ENCODE measurements at places on chromosomes 2 and 18.

DNA sequence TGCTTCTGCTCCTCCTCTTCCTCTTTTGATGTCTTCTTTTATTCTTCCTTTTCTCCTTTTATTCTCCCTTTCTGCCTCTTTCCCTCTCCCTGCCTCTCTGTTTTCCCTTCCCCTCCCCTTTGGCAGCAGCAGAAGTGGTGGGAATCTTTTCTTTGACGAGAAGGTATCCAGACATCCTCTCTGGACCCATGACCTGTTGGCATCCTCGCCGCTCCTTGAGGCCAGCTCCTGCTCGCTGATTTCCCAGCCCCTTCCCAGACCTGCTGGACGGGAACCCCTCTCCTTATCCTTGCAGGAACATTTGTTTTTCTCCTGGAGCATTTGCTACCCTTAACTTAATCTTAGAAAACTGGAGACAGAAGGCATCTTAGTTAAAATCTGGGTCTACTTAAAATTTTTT is 130.5 kb downstream of the LPIN1 start:
- DNase-seq: no peak

GRCh38 chr2:60839126-60839813 is 42.1 kb upstream of the REL start:
- DNase-seq: no peak

DNA sequence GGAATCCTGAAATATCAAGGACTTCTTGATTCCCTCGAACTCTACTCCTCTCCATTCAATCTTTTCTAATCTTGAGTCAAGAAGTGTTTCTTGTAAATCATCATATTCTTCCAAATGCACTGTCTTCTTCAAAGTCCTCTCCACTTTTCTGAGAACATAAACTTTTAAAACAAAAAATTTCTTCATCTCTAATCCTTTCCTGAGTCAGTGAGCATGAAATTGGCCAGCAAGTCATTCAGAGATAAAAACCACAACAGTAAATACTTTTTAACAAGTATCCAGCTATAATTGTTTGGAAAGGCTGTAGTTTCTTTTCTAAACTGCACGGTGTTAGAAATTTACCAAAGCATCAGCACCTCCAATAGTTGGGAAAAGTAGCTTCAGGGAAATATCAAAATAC is 312.6 kb upstream of the GALNT5 start:
- DNase-seq: no peak

GRCh38 chr2:37396890-37397565 is 52.6 kb downstream of the QPCT start:
- no peak for DNase-seq

GRCh38 chr2:50004667-50005066 is 850.4 kb upstream of the FSHR start:
- no peak for DNase-seq

GRCh38 chr2:133748007-133748700 is 179.9 kb upstream of the NCKAP5 start:
- DNase-seq: no peak

DNA sequence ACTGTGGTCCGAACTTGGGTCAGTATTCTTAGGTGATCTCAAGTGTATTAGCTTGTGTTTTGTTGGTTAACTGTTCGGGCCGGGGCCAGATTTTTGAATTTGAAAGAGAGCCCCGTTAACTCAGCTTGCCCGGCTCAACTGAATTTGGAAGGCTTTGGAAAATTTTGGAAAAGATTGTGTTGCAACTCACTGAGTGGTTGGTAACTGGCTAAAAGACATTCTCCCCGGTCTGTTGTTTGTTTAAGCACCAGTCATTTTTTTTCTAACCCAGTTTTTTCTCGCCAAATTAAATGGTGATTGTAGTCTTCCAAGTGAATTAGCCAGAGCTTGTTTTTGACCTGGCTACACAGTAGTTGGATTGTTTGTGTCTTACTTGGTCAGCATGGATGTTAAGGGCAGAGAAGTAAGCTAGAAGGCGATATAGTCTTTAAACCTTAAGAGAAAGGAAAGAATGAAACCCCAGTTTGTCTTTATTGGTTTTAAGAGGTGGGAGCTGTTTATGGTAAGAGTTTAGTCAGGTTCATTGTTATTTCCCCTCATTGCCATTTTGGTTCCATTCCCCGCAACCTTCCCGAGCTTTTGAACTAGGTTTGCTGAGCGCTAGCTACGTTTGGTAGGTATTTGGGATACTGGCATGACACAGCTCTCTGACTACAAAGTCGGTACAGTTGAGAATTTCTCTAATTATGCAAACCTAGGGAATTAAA is 2.4 kb downstream of the MAP4K4 start:
- DNase-seq: no peak

DNA sequence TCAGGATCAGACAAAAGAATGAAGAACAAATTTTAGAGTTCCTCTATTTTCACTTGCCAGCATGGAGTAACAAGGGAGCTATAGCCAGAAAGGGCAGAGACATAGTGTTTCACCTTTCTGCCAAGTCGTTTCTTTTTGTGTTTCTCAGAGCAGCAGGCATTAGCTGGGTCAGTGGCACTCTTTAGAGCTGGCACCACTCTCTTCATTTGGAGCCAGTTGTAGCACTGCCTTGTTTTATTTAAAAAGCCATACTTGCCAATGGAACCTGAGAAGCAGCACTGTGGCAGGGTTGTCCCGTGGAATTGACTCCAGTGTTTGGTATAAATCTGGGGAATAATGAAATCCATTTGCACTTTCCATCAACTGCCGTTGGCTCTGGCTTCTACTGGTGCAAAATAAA is 64.0 kb downstream of the LRRTM4 start:
- DNase-seq: no peak

DNA sequence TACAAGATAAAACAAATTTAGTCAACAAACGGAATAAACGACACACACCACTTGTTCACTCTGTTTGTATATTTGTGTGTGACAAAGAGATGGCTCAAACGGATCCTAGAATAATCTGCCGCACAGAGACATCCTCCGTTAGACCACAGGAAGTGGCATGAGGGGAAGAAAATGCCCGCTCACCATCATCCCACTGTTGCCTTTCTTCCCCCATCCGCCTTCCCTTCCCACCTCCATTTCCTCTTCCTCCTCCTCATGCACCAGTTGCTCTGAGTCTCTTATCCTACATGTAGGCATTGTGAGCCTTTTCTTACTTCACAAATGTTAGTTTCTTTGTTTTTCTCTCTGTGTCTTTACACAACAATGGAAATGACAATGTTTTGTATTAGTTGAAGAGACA is 228.5 kb upstream of the SMIM21 start:
- no peak for DNase-seq

GRCh38 chr2:239310401-239311061 is 90.3 kb downstream of the HDAC4 start:
- DNase-seq: no peak

DNA sequence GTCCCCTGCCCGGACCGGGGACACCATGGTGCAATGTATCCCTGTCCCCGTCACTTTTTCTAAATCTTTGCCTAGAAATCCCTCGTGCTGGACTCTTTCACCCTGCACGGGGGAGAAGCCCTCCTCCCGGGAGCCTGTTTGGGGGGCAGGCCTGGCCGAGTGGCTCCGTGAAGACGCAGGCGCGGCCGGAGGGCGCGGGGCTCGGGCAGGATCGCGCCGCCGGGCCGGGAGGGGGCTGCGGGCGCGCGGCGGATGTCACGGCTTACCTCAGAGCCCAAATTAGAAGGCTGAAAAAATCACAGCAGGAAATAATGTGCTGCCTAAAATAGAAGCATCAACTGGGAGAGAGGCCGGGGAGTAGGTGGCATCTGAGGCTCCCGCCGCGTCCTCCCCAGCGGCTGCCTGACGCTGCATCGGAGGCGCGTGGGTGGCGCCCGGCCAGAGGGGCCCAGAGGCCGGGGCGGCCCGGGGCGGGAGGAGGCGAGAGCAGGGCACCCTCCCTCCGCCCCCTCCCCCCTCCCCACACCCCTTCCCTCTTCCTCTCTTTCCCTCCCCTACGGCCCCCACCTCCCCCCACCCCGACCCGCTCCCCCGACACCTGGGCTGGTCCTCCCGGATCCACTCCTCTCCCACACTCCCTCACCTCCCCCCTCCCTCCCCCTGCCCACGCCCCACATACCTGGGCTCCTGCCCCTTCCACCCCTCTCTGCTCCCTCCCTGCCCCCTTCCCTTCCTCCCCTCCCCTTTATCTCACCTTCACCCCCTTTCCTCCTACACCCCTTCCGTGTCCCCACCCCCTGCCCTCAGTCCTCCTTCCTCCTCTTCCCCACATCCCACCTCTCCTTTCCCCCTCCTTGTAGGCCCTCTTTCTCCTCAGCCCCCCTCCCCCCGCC is 51.9 kb downstream of the SLC4A1AP start:
- peak; percentile 52 for DNase-seq

GRCh38 chr2:236625156-236625690 is 55.6 kb downstream of the ACKR3 start:
- DNase-seq: no peak

GRCh38 chr18:59067873-59068272 is 71.8 kb upstream of the SEC11C start:
- DNase-seq: no peak

DNA sequence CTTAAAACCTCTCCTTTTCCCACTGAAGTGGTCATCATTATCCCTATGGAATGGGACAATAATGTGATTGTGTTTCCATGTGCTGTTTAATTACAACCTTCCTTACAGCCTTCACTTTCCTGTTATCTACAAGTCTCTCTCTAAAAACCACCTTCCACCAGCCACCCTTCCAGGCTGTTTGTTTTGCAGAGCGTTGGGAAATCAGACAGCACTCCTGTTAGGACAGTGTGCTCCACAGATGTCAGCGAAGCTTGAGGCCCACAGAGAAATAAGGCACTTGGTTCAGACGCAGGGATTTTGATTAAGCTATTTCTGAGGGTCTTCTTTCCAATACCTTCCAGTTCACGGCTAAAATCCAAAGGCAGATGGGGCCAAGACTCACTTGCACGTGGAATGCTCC is 32.3 kb upstream of the ASPRV1 start:
- DNase-seq: no peak

DNA sequence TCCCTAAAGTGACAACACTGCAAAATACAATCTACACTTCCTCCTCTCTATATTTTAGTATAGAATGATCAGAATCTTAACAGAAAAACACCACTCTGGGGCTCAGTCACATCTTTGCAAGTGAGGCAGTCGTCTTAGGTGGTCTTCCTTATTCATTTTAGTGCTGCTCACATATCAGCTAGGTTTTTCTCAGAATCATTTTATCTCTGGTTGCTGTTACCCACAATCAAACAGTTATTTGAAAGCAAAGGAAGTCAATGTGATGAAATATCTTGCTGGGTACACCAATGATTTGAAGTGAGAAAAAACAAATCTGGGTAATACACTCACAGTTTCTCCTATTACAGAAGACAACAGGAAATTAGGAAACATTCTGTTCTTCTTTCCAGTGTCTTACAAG is 275.2 kb downstream of the DSEL start:
- no peak for DNase-seq

All from GM12891 (cell line).